ENCODE measurements at places on chromosomes 1 and 21.

DNA sequence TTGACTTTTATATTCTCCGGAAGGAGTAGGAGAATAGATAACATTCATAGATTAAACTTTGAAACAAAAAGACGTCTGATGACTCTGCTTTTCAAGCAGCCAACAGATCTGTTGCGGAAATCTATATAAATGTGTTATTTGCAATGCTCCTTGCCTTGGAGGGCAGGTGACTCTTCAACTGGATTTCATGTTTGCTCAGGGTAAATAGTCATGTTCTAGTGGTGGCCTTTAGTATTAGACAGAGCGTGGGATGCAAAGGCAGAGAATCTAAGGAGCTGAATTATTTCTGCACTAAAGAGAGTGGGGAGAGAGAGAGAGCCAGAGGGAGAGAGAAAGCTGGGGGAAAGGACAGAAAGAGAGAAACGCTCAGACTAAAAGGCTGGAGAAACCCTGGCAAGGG lies 454.3 kb downstream of the AJAP1 start:
- no peak for DNase-seq

- DNase-seq = no peak
Measured at GRCh38 chr1:21267191-21268077, 22.8 kb downstream of the ECE1 start.

DNA sequence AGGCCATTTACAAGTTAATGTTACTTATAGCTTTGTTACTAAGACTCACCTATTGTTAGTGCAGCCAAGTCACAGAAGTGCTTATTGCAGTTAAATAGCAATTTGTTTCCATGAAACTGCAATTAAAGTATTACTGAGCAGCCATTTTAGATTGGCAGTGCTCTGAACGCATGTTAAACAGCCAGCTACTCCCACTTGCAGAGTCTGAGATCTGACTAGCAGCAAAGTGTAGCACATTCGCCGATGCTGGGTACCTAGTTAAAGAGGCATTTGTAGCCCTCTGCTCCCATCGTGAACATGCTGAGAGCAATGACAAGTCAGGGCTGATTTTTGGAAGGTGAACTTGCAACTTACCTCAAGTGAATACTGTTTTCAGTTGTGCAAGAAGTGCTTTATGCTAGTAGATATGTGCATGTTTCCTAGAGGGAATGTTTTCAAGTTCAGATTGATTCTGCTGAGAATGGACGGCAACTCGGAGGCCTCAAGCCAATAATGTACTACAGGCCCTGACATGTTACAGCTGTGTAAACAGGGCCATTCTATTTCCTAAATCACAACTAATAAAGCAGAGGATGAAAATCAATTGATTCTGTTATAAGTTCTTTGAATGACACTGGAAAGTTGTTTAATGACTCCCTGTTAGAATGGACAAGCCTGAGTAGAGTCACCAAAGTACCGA lies 19.8 kb downstream of the LMO4 start:
- no peak for DNase-seq

- no peak for DNase-seq
Measured at GRCh38 chr1:185819798-185820197, 85.6 kb downstream of the HMCN1 start.

- no peak for DNase-seq
Measured at GRCh38 chr1:1622010-1622787, 6.9 kb downstream of the MIB2 start.

GRCh38 chr21:33902349-33902748 lies 13.3 kb downstream of the ATP5PO start:
- DNase-seq = no peak

DNA sequence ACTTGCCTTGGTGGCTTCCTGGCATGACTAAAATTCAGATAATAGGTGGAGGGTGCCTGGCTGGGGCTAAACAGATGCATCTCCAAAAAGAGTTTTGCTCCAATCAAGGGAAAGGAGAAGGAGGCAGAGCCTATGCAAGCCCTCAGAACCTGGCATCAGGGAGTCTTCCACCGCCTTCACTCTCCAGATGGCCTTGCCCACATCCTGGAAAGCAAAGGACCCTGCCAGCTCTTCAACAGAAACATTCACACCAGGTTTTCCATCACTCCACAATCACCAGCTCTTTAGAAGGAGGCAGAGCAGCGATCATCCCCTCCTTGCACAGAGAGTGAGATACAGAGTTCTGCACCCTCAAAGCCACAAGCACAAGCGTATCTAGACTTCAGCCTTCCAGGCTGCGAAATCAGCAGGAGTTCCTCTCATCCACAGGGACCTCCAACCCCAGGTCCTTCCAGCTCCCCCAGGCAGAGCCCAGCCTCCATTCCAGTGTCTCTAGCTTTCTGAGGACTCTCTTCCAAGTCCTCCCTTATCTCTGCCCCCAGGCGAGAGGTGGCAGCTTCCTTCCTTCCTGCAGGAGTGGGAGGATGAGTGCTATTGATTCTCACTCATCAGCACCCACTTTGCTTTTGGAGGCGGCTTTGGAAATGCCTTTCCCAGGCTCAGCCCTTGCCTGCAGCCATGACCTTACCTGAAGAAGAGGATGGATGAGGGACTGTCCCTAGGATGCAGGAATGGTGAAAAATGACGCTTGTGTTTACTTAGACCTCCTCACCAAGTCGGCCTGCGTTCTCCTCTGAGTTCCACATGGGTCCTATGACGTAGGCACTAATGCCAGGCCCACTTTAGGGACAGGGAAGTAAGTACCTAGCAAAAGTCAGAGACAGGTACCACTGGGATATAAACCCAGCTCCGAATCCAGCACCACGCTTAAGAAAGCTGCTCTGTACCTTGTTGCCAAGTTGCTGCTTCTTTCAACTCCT lies 75.4 kb downstream of the RIPK4 start:
- no peak for DNase-seq

DNA sequence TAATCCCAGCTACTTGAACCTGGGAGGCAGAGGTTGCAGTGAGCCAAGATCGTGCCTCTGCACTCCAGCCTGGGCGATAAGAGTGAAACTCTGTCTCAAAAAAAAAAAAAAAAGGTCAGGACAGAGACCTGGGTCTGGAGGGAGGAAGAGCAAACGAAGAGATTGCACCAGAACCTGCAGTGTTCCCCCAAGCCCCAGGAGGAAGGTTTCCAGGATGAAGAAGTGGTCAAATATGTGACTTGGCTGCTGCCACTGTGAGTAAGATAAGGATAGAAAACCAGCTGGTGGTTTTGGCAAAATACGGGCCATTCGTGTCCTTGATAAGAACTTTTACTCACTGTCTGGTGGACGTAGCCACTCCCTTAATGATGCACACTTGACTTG lies 42.2 kb downstream of the CLDN14 start:
- DNase-seq = no peak

DNA sequence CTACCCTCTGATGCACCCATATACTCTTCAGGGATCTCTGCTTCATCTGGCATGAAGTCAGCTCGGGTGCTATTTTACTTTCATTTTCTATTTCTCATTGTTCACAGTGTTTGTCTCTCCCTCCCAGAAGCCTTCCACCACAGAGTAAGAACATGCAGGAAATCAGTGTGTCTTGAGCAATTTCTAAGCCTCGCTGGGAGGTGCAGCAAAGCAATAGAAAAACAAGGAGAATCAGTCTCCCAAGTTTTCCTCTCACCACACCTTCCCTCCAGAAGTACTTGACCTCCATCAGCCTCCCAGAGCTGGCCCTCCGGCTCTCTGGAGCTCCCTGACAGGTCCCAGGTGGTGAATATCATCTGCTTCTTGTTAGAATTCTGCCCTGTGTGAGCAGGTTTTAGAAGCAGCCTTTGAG lies 594.7 kb upstream of the CAMK1G start:
- no peak for DNase-seq

GRCh38 chr1:8203056-8203455 lies 114.9 kb upstream of the SLC45A1 start:
- no peak for DNase-seq

Data from activated CD8-positive, alpha-beta memory T cell treated with anti-CD3 and anti-CD28 coated beads for 1 hour (primary cell).